A673 (cell line): ENCODE measurements at places on chromosomes 4 and X. TPM values are rescaled to one million over a fixed set of nuclear protein-coding genes. Genes with fewer than 3 reads are reported as not detected.
A peak's percentile ranks its signal among the peaks of the same experiment; 100 is the strongest.

DNA sequence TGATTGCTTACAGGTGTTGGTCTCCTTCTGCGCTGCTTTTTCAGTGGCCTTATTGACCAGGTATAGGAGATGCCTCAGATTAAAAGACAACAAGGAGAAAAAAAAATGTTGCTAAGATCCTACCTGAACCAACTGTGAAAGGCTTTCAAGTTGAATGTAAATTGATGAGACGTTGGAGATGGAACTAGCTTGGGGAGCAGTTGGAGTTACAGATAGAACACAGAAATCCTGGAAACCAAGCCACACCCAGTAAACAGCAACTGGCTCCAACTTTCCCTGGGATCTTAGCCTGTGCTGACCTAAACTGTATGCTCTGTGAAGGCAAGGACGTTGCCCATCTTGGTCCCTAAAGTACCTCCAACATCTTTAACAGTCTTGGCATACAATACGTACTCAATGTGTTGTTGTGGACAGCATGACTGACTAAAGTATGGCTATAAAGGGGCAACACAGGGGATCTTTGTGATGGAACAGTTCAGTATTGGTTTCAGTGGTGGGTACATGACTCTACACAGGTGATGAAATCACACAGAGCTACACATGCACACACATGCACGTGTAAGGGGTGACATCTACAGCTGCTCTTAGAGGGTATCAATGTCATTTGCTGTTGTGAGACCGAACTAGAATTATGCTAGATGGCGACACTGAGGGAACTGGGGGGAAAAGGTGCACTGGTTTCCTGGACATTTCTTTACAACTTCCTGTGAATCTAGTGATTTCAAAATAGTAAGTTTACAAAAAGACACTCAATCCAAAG is 22.3 kb downstream of the GAB3 start:
- DNase-seq: no peak

DNA sequence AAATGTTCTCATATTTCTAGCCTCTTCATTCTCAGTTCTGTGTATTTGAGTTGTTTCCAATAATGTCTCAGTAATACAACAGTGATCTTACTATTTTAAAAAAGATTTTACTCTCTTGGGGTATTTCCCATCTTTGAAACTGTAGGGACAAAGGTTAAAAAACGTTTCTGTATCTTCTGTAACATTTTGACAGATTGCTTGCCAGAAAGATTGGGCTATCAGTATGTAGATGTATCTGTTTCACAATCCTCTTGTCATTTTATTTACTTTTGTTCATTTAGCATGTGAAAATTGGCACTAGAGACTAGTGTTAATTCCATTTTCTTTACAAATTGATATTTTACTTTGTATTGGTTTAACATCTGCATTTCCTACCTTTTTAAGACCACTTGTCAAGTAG is 6.2 kb upstream of the CXCL9 start:
- DNase-seq: no peak

DNA sequence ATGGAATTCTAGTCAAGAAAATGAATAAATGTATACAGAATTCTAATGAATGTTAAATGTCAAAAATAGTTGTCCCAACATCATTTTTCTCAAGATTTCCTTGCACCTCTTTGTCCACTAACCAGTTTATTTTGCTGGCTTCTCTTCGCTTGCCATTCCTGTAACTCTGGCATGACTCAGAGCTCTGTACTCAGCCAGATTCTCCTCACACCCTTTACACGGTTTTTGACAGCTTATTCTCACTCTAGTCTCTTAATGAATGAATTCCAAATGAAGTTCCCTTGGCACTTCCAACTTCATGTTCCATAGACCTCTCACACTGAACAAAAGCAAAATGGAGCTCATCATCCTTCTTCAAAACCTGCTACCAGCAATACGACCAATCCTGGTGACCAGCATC is 419.3 kb upstream of the SLIT2 start:
- no peak for DNase-seq

GRCh38 chr4:98706200-98706813 is 47.9 kb upstream of the TSPAN5 start:
- DNase-seq: no peak

DNA sequence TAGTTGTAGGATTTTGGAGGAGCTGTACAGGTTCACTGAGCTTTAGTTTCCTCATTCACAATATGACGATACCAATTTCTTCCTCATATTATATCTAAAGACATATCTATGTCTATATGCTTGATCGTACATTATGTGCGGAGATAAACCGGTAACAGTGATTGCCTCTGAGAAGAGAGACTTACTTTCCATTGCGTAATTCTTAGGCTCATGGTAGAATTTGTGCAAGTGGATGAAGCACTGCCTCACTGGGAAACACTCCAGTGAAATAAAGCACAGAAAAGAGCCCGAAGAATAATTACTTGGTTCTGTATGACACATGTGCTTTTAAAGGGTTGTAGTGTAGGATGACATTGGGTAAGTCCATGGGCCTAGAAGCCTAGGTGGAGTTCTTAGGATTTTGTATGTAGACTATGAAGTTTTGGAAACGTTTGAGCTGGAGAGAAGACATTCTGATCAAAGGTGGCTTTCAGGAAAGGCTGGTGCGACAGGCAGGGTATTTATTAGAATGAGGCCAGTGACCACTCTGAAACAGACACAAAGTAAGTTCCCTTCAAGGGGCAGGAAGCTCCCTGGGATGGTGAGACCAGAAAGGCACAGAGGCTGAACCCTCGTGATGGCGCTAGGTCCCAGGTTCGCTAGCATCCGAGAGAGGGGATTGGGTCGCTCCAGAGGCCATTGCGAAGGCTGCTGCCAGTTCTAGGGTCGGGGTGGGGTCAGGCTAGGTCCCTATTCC is 649 bp upstream of the VBP1 start:
- DNase-seq: peak; percentile 3

DNA sequence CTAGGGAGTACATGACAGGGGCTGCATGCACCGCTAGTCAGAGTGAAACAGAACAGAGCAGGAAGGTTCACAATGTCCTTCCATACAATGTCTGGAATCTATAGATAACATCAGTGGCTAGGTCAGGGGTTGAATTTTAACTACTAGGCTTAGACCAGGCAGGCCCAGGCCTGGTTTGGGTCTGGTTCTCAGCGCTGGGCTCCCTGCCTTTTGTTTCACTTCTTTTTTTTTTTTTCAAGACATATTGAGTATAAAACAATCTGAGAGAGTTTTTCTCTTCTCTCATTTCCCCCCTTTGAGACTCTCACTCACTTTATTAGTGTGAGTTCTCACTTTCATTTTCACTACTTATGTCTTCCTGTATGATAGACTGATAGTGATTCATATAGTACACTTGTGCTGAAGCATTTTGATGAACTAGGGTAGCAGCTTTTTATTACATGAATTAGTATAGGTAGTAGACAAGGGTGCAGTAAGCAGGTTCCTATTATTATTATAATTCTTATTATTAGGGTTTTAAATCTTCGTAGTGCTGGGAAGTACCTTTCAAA is 120.0 kb upstream of the ZDHHC15 start:
- no peak for DNase-seq

- no peak for DNase-seq
Observed at GRCh38 chrX:41142130-41142910, 57.1 kb downstream of the USP9X start.

- no peak for DNase-seq
Observed at GRCh38 chr4:85500110-85500867, 25.3 kb downstream of the ARHGAP24 start.

GRCh38 chr4:8071766-8072165 is 86.8 kb downstream of the ABLIM2 start:
- DNase-seq: peak; percentile 71

- DNase-seq: peak; percentile 18
Observed at GRCh38 chr4:12724510-12724909, 759.6 kb downstream of the RAB28 start.

GRCh38 chr4:87071401-87071800 is 136.6 kb downstream of the AFF1 start:
- DNase-seq: no peak

GRCh38 chr4:177427192-177427591 is 15.0 kb downstream of the AGA start:
- no peak for DNase-seq

DNA sequence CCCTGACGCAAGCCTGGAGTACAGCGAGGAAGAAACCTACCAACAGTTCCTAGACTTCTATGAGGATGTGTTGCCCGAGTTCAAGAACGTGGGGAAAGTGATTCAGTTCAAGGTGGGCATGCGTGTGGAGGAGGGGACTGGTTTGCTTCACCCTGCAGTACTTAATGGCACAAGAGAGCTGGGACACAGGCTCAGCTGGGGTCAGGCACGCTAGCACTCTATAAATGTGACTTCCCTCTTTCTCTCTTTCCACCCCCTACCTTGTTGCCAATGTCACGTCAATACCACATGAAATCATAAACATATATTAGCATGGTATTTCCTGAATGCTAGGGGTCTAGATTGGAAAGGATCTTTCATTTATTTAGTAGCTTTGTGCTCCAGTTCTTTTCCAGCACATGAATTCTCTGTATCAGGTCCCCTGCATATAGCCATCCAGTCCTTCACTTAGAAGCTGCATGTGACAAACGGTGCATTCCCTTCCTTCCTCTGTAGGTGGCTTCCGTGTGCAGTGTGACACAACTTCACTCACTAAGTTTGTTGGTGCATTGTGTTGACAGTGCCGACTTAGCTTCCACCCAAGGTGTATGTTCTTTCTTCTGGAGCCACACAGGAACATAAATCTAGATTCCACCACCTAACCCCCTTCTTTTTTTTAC is 25.6 kb downstream of the ZRSR2 start:
- DNase-seq: peak; percentile 74

DNA sequence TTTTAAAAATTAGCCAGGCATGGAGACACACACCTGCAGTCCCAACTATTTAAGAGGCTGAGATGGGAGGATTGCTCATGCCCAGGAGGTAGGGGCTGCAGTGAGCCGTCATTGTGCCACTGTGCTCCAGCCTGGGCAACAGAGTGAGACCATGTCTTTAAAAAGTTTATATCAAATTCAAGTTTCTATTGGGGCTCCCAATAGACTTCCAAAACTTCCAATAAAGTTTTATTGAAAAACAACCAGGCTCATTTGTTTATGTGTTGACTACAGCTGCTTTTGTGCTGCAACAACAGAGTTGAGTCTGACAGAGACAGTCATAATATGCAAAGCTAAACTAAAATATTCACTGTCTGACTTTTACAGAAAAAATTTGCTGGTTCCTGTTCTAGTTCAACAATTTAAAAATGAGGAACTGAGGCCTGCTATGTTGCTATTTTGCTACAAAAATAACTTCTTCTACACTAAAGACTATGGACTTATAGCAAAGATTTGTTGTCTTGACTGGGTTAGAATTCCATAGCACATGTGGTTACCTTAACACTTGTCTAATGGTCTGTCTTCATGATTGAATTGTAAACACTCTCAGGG is 63.3 kb upstream of the RELL1 start:
- DNase-seq: no peak

GRCh38 chrX:106935175-106935574 is 15.0 kb downstream of the CLDN2 start:
- peak; percentile 35 for DNase-seq

- DNase-seq: no peak
Observed at GRCh38 chr4:73603854-73604584, 16.2 kb downstream of the RASSF6 start.

GRCh38 chr4:102717448-102718092 is 43.2 kb downstream of the MANBA start:
- no peak for DNase-seq

GRCh38 chr4:73663576-73663975 is 43.3 kb upstream of the RASSF6 start:
- DNase-seq: no peak

DNA sequence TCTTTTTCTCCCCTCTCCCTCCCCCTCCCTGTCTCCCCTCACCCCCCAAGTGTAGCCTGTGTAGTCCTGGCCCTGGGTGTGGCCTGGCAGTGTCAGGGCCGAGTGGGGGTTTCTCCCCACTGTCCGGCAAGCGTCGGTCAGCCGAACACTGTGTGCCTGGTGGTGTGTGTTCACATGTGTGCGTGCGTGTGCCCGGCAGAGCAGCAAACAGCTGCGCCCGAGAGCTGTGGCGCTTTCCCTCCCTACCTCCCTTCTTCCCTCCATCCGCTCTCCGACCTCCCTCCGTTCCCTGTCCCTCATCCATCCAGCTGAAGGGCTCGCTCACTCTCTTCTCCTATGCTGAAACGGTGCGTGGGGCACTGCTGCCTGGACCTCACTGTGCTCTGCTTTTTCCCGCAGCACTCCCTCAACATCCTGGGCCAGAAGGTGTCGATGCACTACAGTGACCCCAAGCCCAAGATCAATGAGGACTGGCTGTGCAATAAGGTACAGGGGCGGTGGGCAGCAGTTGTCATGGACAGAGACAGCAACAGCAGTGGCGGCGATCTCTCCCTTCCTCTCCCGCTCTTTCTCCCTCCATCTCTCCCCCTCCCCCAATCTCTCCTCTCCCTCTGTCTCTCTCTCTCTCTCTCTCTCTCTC is 17.4 kb upstream of the UBA1 start:
- no peak for DNase-seq

DNA sequence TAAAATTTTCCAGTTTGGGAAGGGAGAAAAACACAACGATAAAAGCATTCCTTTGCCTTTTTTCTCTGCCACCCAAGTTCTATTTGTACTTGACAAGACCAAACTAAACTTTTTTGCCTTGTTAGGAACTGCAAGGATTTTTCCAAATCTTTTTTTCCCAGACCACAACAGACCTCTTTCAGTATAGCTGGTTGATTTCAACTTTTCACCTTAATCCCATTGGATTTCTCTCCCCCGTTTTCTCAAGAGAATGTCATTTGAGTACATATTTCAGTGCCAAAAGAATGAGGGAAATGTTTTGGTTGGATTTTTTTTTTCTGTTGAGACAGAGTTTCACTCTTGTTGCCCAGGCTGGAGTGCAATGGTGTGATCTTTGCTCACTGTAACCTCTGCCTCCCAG is 18.5 kb upstream of the SGMS2 start:
- DNase-seq: no peak

- no peak for DNase-seq
Observed at GRCh38 chr4:166481739-166482138, 608.7 kb downstream of the TLL1 start.

GRCh38 chrX:154013614-154014360 is 5.9 kb downstream of the IRAK1 start:
- DNase-seq: peak; percentile 65

GRCh38 chr4:105306158-105306781 is 159.6 kb downstream of the TET2 start:
- DNase-seq: peak; percentile 7

GRCh38 chr4:41360921-41361793 is 104.4 kb downstream of the UCHL1 start:
- DNase-seq: peak; percentile 53

- DNase-seq: no peak
Observed at GRCh38 chrX:84320614-84321013, 132.6 kb upstream of the RPS6KA6 start.

DCAF4L1 gene
- 0.26 and 0.41 TPM in 2 replicates for total RNA-seq

COL4A5 gene
- total RNA-seq: 0.60 and 0.96 TPM in 2 replicates

IL21 gene
- total RNA-seq: not detected in 2 replicates

ADH1A gene
- total RNA-seq: not detected in 2 replicates

CHRNA9 gene
- total RNA-seq: 0.35 and 1.5 TPM in 2 replicates

MAGEC3 gene
- total RNA-seq: not detected in 2 replicates

STBD1 gene
- not detected in 2 replicates for total RNA-seq

TCEAL6 gene
- total RNA-seq: not detected in 2 replicates

P2RY10 gene
- not detected in 2 replicates for total RNA-seq
